Stimulated activated CD4-positive, alpha-beta T cell treated with anti-CD3 and anti-CD28 coated beads, TNF-alpha, amount 100 ng/mL, for 24 hours (primary cell): ENCODE measurements at places on chromosomes 3 and 15.

GRCh38 chr15:73146419-73146818 is 94.2 kb downstream of the NEO1 start:
- DNase-seq = no peak

GRCh38 chr15:65903296-65904073 is 34.2 kb downstream of the RAB11A start:
- DNase-seq = no peak

DNA sequence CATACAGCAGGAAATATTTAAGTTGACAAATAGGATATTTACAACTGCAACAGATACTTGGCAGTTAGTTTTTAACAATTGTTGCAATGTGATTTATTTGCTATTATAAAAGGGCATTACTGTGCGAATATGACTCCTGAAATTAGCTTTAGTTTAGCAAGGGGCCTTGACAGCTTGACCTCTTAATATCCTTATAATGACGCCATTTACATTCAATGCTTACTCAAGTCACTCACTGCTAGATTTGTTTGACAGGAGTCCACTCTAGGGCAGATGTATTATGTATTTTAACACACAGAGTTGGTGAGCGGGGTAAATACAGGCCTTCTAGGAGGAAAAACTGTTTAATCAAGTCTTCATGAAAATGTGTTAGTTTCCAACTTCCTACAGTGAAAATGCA is 58.1 kb upstream of the C15orf61 start:
- no peak for DNase-seq

GRCh38 chr3:159634483-159634882 is 354.2 kb upstream of the IL12A start:
- no peak for DNase-seq

GRCh38 chr3:147915057-147915456 is 505.9 kb downstream of the ZIC1 start:
- no peak for DNase-seq

DNA sequence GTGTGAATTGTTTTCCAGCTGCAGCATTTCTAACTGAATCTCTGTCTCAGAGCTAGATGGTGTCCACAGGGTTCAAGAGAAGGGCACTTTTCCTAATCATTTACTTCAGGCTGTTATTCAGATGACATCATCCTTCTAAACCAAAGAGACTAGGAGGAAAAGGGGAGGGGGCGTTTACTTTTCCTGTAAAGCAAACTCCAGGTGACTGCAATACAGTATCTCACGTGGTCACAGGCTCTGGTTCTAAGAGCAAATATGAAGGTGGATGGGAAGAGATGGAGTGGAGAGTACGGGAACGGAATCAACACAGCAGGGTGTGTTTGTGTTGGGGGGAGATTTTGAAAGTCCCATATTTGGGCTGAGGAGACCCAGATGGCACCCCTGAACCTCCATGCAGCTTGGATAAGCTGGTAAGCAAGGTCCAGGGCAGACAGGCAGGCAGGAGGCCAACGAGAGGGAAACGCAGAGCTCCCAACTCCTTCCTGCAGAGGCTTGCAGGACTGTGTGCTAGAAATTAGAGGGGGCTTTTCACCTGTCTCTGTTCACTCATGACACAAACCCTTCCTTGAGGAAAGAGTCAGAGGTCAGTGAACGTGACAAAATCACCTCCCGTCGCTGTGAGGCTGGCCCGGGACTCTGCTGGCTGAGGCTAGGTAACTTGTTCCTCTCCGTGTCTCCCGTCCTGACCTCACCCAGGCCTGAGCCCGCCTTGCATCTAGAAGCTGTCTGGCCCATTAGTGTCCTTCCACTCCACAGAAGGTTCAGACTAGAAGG is 151.2 kb downstream of the OPA1 start:
- no peak for DNase-seq

GRCh38 chr3:110615454-110615853 is 456.2 kb upstream of the NECTIN3 start:
- no peak for DNase-seq

DNA sequence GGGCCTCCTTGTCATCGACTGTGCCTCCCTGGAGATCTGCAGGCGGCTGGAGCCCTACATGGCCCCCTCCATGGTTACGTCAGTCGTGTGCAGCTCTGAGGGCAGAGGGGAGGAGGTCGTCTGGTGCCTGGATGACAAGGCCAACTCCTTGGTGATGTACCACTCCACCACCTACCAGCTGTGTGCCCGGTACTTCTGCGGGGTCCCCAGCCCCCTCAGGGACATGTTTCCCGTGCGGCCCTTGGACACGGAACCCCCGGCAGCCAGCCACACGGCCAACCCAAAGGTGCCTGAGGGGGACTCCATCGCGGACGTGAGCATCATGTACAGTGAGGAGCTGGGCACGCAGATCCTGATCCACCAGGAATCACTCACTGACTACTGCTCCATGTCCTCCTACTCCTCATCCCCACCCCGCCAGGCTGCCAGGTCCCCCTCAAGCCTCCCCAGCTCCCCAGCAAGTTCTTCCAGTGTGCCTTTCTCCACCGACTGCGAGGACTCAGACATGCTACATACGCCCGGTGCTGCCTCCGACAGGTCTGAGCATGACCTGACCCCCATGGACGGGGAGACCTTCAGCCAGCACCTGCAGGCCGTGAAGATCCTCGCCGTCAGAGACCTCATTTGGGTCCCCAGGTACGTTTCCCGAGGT is 146.5 kb downstream of the LRRK1 start:
- no peak for DNase-seq

- DNase-seq = no peak
These were observed 61.9 kb downstream of the TRPM7 start for GRCh38 chr15:50624616-50625168.

- DNase-seq = no peak
These were observed 106.1 kb downstream of the FILIP1L start for GRCh38 chr3:100008081-100008698.

- DNase-seq = no peak
These were observed 40.1 kb downstream of the TIGIT start for GRCh38 chr3:114333923-114334240.

GRCh38 chr3:16802389-16802788 is 82.4 kb upstream of the PLCL2 start:
- DNase-seq = no peak

GRCh38 chr15:73225358-73226015 is 143.3 kb downstream of the HCN4 start:
- DNase-seq = no peak

- no peak for DNase-seq
These were observed 96.1 kb downstream of the STAC start for GRCh38 chr3:36476286-36476942.

DNA sequence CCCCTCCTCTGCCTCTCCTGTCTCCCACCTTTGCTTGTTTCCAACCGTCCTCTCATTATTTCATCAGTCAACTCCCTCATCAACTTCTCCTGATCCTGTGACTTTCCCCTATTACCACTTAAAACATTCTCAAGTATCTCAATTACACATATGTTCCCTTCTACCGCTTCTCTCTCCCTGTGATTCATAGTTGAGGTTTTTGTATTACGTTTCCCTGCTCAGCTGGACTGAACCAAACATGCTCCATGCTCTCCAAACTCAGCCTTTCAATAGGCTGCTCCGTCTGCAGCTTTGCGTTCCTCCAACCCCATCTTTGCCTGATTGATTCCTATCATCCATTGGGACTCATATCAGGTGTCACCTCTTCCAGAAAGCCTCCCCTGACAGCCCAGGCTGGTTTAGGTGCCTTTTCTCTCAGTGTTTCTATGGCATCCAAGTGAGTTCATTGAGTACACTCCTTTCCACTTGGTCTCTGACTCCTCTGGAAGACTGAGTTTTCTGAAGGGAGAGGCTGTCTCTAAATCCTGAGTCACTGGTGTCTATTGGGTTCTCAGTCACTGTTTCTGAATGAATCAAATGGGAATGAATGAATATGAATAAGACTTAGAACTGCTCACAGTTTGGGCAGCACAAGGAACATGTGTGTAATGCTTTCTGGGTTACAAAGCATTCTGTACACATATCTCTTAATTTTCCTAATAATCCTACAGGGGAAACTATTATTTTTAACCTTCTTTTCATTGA is 56.4 kb downstream of the PLD1 start:
- no peak for DNase-seq

- DNase-seq = no peak
These were observed 274.1 kb downstream of the MECOM start for GRCh38 chr3:169389211-169389924.

GRCh38 chr3:4983739-4984510 is 4.7 kb downstream of the BHLHE40 start:
- peak; percentile 70 for DNase-seq

GRCh38 chr15:86935841-86936240 is 856.2 kb downstream of the AGBL1 start:
- no peak for DNase-seq

GRCh38 chr3:99128725-99129505 is 227.4 kb upstream of the DCBLD2 start:
- no peak for DNase-seq

DNA sequence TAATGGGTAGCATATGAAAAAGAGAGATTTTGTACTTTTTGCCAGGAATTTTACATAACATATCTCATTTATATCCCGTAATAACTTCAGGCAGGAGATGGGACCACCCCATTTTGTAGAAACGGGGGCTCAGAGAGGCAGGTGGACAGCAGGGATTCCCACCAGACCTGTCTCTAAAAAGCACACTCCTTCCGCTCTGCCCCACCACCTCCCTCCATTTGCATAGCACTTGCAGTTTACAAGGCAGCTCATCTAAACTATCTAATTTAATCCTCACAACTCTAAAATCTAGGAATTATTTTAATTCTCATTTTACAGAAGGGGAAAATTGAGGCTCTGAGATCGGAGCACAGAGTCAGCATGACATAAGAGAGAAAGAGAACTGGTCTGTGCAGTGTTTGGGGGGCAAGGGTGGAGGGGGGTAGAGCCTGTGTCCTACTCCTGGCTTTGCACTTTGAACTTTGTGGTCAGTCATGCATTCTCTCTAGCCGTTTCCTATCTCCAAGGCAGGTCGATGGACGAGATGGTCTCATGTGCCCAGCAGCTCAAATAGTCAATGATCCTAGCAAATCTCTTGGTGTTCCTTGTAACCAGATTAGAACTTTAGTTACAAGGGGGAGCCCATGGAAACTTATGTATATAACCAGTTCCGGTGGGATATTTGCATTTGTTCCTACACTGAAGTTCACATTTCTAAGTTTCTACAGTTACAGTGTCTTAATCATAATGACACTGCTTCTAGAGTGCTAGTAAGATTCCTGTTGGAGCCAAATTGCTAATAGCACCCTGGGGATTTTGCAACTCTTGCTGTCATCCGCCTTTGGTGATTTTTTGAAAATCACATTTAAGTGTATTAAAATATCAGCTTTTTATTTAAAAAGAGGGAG is 18.6 kb downstream of the CRYGS start:
- no peak for DNase-seq

DNA sequence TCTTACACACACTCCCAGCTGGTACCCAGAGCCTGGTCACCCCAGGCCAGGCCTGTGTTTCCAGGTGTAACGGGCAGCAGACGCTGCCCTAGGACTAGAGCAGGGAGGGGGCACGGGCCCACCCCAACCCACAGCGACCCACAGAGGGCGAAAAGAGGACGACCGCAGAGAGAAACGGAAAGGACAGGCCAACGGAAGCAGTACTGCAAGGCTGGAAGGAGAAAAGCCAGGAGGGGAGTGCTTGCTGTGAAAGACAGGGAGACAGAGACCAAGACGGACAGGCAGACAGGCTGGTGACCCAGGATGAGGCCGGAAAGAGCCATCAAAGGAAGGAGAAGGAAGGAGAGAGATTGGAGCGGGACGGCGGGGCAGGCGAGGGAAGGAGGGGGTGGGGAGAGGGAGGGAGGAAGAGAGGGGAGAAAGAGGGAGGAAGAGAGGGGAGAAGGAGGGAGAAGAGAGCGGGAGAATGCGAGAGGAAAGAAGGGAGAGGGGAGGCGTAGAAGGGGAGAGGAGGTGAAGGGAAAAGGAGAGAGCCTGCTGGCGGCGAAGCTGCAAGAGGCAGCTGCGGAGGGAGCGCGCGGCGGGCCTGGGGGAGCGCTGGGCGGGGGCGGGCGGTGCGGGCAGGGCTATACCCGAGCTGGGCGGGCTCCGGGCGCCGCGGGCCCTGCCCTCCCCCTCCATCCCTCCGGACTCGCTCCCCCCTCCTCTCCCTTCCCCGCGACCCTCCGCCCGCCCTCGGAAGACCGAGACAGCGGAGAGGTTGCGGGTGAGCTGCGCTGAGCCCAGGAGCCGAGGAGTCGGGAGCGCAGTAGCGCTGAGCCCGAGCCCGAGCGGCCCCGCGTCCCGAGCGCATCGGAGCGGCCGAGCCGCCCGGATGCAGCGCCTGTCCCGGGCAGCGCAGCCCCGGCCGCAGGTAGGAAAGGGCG is at the start of gene SLC6A1:
TSS of gene SLC6A1 (plus strand) at position 732 of the 926 bp plus-strand sequence. CDS start 24,464 bp downstream, outside the sequence.
- no peak for DNase-seq

GRCh38 chr3:10753964-10754363 is 62.1 kb upstream of the SLC6A11 start:
- no peak for DNase-seq

DNA sequence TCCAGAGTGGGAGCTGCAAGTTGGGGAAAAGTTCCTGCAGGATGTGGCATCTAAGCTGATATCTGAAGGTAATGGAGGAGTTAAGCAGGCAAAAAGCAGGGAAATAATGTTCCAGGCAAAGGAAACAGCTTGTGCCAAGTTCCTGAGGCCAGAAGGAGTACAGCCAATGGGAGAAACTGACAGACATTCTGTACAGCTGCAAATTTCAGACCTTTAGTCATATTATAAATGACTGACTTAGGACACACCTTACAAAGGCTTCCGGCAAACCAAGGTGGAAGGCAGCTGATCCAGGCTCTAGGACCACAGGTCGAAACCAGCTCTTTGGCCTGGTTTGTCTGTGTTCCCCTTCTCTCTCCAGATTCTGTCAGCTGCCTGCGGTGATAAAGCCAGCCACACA is 9.3 kb downstream of the WWTR1 start:
- no peak for DNase-seq

DNA sequence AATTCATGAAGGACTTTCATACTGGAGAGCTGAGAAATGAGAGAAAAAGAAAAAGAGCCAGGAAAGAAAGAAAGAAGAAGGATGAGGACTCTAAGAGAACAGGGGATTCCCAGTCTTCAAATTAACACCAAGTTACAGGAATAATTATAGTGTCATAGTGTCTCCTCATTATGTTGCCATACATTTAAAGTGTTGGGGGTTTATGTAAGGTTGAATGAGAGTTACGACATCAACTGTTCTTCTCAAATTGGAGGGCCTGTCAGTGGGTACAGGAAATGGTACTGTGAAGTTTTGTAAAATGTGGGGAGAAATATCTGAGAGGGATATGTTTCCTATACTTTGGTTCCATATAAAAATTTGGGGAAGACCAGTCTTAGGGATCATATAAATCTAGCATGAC is 12.3 kb upstream of the CD200 start:
- DNase-seq = no peak

DNA sequence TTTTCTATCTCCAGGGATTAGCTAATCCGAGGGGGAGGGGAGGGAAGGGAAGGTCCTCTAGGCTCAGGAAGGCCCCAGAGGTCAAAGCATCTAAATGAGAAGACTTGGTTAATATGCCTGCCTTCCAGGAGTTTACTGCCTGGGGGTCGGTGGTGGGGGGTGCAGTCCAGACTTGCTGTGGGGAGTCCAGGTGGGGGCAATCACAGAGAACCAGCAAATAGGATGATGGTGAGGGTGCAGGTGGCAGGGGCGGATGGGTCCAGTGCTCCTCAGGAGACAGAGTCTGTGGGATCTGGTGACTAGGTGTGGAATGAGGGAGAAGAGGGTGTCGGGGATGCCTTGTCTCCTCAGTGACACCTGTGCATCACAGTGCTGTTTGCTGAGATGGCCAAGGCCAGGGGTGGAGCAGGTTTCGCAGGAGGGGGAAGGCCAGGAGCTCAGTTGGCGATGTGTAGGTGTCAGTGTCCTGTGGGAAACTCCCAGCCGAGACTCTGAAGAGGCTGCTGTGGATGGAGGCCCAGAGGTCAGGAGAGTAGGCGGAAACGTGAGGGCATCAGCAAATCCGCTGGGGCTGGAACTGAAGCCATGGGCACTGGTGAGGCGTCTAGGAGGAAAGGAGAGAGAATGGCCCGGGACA is 8.1 kb downstream of the CFAP100 start:
- DNase-seq = no peak
